ENCODE measurements at places on chromosomes 12 and 14.

GRCh38 chr12:76252031-76252430, 96.2 kb downstream of the BBS10 start:
- DNase-seq = no peak
- no peak overlapping the region for H3K4me3 ChIP-seq
- H3K27me3 ChIP-seq = no peaks in the 10 kb centered on the region
- peaks cover 3% of the 10 kb centered on the region for H3K4me1 ChIP-seq
- no peak overlapping the region for H3K27ac ChIP-seq
- H3K36me3 ChIP-seq = no peaks in the 10 kb centered on the region

- H3K27me3 ChIP-seq = no peaks in the 10 kb centered on the region
- H3K4me3 ChIP-seq = no peak overlapping the region
- no peak overlapping the region for H3K27ac ChIP-seq
- H3K36me3 ChIP-seq = no peaks in the 10 kb centered on the region
These were observed 129.7 kb downstream of the CHST11 start for GRCh38 chr12:104586351-104586919.

GRCh38 chr14:44531658-44532057, 24.6 kb upstream of the FSCB start:
- no peaks in the 10 kb centered on the region for H3K36me3 ChIP-seq
- H3K27ac ChIP-seq = no peak overlapping the region
- DNase-seq = no peak
- no peaks in the 10 kb centered on the region for H3K27me3 ChIP-seq
- H3K4me3 ChIP-seq = no peak overlapping the region

- H3K27ac ChIP-seq = no peak overlapping the region
- H3K27me3 ChIP-seq = peaks cover 49% of the 10 kb centered on the region
- no peaks in the 10 kb centered on the region for H3K4me1 ChIP-seq
- no peak overlapping the region for H3K4me3 ChIP-seq
- DNase-seq = no peak
These were observed 131.4 kb downstream of the NDUFA12 start for GRCh38 chr12:94872007-94872653.

DNA sequence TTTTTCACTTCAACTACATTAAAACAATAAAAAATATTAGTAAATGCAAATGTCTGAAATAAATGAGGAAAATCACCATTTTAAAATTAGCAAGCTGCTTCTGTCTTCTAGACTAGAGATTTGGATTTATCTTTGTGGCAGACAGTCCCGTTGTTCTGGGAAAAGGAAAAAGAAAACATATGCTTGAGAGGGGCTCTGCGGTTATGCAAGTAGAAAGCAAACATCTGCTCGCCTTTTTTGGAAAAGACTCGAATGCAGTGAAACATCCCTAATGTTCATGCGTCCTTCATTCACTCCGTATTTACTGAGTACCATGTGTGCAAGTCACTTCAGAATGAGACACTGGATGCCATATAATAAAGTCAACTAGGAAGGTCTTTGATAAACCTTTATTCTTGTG, 44.9 kb downstream of the IFNG start:
- no peaks in the 10 kb centered on the region for H3K27me3 ChIP-seq
- no peaks in the 10 kb centered on the region for H3K4me1 ChIP-seq
- no peak for DNase-seq
- no peak overlapping the region for H3K27ac ChIP-seq
- H3K36me3 ChIP-seq = no peaks in the 10 kb centered on the region

DNA sequence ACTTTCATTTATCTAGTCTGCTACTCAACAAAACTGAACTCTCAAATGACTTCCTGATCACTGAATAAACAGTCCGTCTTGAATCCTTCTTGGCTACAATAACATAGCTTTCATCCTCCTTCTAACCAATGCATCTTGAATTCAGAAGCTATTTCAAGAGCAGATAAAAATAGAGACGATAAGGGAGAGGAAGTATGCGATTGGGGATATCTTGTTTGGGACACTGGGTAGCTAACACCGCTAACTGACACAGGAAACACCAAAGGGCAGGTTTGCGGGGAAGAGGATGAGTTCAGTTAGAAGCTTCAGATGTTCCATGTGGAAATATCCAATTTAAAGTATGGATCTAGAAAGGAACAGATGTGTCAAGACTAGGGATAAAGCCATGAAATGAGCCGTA, 102.5 kb downstream of the SLC41A2 start:
- no peak for DNase-seq
- H3K27me3 ChIP-seq = no peaks in the 10 kb centered on the region
- no peak overlapping the region for H3K27ac ChIP-seq
- H3K36me3 ChIP-seq = no peaks in the 10 kb centered on the region
- H3K4me3 ChIP-seq = no peak overlapping the region

DNA sequence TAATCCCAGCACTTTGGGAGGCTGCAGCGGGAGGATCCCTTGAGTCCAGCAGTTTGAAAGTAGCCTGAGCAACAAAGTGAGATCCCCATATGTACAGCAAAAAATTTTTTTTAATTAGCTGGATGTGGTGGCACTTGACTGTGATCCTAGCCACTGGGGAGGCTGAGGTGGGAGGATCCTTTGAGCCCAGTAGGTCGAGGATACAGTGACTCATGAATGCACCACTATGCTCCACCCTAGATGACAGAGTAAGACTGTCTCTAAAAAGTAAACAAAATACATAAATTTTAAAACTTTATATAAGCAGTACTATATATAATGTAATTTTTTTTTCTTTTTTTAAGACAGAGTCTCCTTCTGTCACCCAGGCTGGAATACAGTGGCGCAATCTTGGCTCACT, 115.4 kb downstream of the ESR2 start:
- H3K4me3 ChIP-seq = no peak overlapping the region
- no peaks in the 10 kb centered on the region for H3K27me3 ChIP-seq
- 0 out of 2 replicates have a peak, but pooled peaks cover 2% of the 10 kb centered on the region for H3K4me1 ChIP-seq
- no peak overlapping the region for H3K27ac ChIP-seq
- no peaks in the 10 kb centered on the region for H3K36me3 ChIP-seq

DNA sequence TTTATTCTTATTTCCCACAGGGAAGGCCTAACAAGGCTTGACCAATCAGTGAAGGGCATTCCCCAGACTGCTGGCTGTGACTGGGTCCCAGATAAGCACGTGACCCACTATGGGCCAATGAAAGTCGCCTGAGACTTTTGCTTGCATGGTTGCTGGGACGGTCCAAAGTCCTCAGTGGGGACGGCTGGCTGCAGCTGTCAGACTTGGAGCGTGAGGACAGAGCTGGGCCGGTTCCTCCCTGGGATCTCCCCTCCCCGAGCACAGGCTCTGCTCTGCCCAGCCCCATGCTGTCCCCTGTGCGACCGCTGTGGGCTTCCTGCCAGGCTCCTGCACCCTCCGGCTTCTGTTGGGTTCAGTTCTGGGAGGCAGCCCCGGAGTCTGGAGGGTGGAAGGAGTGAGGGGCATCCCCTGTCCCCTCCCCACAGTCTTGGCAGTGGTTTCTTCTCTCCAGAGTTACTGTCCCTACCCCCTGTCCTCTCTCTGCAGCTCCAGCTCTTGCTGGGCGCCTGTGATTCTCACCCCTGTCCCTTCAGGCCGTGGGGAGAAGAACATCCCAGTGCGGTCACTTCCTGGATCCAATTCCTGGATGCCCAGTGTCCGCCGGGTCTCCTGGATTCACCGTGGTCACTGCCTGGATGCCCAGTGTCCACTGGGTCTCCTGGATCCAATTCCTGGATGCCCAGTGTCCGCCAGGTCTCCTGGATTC, 50.1 kb downstream of the GALNT9 start:
- no peaks in the 10 kb centered on the region for H3K4me1 ChIP-seq
- H3K27ac ChIP-seq = no peak overlapping the region
- H3K4me3 ChIP-seq = no peak overlapping the region
- no peaks in the 10 kb centered on the region for H3K36me3 ChIP-seq
- peaks cover 25% of the 10 kb centered on the region for H3K27me3 ChIP-seq

- peaks cover 3% of the 10 kb centered on the region for H3K4me1 ChIP-seq
- DNase-seq = peak; percentile 93
- peak within 1 kb of the TSS; percentile 74 for H3K27ac ChIP-seq
- no peaks in the 10 kb centered on the region for H3K36me3 ChIP-seq
These were observed at the start of gene LRRC23 for GRCh38 chr12:6904280-6905276. TSS of gene LRRC23 (plus strand) at chr12:6904822. CDS start at chr12:6905634, 812 bp downstream.

DNA sequence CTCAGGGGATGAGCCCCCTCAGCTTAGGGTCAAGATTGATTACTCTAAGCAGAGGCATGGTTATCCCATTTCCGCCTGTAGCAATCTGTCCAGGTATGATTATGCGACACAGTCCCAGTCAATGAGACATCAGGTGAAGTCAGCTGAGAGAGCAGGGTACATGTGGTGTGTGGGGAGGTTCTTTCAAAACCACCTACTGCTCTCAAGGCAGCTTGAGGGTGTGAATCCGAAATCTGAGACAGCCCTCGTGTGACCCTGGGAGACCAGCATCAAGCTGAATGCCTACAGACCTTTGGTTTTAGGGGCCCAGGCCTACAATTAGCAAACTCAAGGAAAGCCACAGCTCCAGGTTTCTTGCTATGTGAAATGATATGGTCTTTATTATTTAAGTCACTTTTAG, 275.7 kb downstream of the ITPR2 start:
- no peaks in the 10 kb centered on the region for H3K36me3 ChIP-seq
- no peaks in the 10 kb centered on the region for H3K4me1 ChIP-seq
- no peak overlapping the region for H3K4me3 ChIP-seq
- no peak overlapping the region for H3K27ac ChIP-seq
- DNase-seq = no peak
- H3K27me3 ChIP-seq = no peaks in the 10 kb centered on the region

DNA sequence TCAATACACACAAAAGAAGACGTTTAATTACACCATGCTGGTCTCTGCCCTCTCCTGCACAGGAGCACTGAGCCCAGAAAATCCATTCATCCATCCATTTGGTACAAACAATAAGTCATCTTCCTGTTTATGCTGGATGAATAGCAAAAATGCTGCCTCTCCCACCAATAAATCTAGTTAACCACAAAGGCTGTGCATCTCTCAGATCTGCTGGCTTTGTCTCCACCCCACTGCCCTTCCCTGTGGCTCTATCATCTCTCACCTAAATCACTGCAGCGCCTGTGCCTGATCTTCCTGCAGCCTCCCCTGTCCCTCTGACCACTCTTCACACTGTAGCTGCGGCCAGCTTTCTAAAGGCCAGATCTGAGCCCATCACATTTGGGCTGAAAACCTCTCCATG, 72.9 kb upstream of the DDX11 start:
- peaks cover 1% of the 10 kb centered on the region for H3K27me3 ChIP-seq
- DNase-seq = peak; percentile 34
- H3K36me3 ChIP-seq = no peaks in the 10 kb centered on the region
- no peak overlapping the region for H3K27ac ChIP-seq

DNA sequence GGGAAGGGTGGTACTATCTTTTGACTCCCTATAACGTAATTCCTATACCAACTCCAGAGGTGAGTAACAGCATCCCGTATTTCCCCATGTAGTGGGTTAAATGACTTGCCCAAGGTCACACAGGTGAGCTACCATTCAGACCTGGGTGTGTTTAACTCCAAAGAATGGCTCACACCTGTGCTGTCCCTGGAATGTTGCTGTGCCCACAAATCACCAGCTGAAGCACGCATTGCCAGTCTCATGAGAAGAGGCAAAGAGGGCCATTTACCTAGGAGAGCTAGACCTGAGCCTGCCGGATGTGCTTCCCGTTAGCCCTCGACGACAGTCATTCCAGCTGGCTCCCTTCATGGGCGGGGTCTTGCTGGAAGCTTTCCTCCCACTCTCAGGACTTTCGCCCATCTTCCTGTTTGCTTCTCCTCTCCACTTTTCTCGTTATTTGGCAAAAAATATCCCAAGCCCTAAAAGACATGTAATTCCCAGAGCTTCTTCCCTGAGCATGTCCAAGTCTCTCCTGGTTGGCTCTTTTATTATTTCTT, 106.6 kb upstream of the VASH1 start:
- H3K4me1 ChIP-seq = no peaks in the 10 kb centered on the region
- H3K36me3 ChIP-seq = no peaks in the 10 kb centered on the region
- no peak for DNase-seq
- no peak overlapping the region for H3K4me3 ChIP-seq

DNA sequence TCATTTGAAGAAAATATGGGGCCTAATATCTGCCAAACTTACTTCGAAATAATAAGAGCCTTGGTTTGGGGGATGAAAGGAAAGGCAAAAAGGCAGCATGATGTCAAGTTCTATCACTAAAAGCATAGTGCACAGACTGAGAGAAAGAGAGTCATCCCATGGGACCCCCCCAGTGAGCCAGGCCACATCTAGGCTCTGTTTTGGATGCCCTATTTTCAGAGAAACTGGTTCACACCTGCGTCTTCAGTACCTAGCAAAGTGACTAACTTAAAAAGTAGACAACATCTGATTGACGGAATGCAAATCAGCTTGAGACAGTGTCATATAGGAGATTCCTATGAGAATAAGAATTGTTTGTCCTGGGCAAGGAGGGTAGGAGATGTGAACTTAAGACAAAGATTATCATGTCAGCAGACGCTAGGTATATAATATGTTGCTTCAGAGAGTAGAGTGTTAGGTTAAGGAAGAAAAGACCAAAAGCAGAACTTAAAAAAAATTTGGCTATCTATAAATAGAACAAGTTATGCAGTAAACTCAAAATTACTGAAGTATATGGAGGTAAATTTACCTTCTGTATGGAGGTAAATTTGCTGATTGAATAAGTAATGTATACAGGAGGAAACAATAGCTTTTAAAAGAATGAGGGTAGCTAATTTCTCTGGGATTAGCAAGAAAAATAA, 148.2 kb downstream of the SLC41A2 start:
- DNase-seq = no peak
- no peak overlapping the region for H3K27ac ChIP-seq
- no peak overlapping the region for H3K4me3 ChIP-seq
- no peaks in the 10 kb centered on the region for H3K36me3 ChIP-seq
- no peaks in the 10 kb centered on the region for H3K27me3 ChIP-seq
- no peaks in the 10 kb centered on the region for H3K4me1 ChIP-seq

DNA sequence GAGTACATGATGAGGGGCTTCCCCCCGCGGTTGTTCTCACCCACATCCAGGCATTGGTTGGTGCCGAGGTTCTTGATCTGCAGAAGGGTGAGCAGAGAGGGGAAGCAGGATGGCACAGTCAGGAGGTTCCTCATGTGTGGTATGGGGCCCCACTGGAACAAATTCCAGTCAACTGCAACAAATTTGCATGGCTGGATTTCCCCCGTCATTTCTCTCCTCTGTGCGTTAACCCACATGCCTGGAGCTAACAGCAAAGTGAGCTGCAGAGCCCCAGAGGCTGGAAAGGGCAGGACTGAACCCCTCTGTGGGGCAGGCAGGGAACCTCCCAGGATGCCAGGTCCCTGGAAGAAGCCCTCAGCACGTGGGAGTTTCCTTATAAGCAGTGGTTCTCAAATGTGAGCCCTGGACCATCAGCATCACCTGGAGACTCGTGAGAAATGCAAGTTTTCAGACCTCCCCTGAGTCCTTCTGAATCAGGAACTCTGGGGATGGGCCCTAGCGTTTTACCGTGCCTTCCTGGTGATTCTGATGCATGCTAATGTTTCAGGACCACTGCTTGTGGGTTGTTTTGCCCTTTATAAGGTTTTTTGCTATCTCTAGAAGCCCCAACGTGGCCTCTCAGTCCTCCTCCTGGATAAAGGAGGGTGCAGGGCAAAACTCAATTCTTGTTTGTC, 11.0 kb upstream of the CELA1 start:
- DNase-seq = no peak
- H3K4me3 ChIP-seq = no peak overlapping the region
- H3K4me1 ChIP-seq = no peaks in the 10 kb centered on the region
- H3K27me3 ChIP-seq = peaks cover 3% of the 10 kb centered on the region
- 0 out of 2 replicates have a peak, but pooled peaks cover 1% of the 10 kb centered on the region for H3K36me3 ChIP-seq
